ENCODE measurements at places on chromosomes 11 and 22. TPM values are rescaled to one million over a fixed set of nuclear protein-coding genes. Genes with fewer than 3 reads are reported as not detected.

DNA sequence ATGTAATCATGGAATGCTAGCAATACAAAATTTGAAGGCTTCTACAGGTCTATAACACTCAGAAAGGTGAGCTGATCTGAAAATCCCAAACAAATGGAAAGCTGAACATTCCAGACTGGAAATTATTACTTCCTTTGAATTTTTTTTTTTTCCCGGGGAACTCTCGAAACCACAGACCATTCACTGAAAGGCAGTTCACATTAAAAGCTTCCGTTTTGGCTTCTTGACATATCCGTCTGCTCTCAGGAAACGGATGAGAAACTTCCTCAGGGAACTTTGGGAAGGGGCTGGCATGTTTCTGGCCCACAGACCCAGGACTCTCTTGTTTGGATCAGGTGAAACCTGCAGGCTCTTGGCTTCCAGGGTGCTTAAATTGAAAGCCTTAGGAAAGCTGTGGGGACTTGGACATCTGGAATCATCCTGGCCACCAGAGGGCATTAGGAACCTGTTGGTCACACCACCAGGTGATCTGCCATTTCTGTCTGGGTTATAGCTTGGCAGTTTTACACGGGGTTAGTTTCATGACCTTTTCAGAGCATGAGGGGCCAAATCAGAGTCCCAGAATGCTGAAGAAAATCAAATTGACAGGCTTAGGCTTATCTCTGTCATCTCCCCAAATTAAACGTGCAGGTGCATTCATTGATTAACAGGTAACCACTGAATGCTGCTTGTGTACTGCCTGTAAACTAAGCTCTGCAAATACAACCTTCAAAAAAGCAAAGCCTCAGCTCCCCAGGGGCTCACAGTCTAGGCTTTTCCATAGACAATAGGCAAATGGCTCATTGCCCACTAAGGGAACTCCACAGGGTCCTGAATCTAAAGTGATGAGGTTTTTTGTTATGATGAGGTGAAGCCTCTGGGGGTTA, 22.7 kb upstream of the GRAMD1B start:
- peak; percentile 49 for DNase-seq

GRCh38 chr11:1834062-1834610, 654 bp upstream of the SYT8 start:
- DNase-seq = no peak

- no peak for DNase-seq
These were observed 135.2 kb upstream of the NCAM1 start for GRCh38 chr11:112826026-112826425.

DNA sequence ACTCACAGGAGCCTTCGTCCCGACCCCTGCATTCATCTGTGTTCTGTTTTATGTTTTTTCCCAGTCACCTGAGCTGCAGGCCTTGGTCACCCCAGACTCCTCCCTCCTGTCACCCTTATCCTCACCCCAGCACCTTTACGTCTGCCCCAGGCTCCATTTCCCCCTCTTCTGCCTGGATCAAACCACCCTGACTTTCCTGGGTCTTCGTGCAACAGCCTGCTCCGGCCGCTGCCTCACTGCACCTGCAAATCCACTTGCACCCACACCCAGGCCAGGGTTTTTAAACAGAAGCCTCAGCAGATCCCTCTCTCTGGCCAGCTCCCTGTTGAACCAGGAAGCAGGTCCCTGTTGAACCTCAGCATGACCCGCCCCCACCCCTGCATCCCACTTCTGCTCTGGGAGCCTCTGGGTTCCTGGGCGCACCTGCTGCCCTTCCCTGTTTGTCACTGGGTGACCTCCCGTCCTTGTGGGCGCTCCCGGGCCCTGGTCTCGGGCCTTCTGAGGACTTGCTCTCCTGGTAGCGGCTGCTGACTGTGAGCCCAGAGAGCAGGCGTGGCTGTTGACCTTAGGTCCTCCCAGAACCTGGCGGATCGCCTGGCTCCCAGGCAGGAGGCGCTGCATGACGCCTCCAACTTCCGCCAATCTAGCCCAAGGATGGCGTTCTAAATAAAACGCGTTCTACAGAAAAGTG, 12.8 kb downstream of the MAPK8IP2 start:
- no peak for DNase-seq

The PTGDR2 gene
- 1.6 TPM for polyA plus RNA-seq

DNA sequence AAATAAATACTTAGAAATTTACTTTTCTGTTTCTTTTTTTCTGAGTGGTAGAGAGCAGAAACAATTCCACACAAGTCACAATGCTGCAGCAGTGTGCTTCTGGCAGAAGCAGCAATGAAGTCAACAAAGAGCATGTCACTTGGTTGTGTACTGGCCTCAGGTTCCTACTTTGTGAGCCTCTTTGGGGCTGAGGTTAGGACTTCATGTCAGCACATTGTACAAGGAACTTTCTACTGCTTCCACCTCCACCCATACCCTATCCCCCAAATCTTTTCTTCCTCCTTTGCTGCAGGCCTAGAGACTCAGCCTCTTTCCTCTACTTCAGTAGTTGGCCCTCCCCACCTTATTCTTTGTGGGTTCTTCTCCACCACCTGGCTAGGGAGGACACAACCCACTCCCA, 252.7 kb upstream of the PITPNB start:
- no peak for DNase-seq

- peak; percentile 45 for DNase-seq
These were observed 847 bp downstream of the ME3 start for GRCh38 chr11:86671531-86672006.

The FOLH1 gene
- polyA plus RNA-seq = 2.4 TPM

The ZFTA gene
- polyA plus RNA-seq = 21.8 TPM

- DNase-seq = peak; percentile 64
These were observed 92.5 kb downstream of the CCDC83 start for GRCh38 chr11:85947431-85948272.

The PNPLA5 gene
- not detected for polyA plus RNA-seq

DNA sequence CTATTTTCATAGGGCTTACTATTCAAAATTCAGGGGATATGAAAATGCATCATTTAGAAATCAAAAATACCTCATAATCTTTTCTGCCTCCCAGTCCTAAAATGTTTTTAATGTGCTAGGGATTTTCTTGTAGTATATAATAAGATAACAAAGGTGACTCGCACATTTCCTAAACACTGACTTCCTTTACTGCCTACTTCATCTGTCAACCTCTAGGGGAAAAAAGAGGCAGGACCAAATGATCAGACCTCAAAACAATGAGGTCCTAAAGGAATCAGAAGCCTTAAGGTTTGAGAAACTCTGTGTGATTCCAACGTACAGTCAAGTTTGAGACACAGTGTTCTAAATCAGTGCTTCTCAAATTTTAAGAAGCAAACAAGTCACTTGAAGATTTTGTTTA, 56.1 kb upstream of the POU2AF2 start:
- DNase-seq = no peak

The MAPK8IP2 gene
- 0.37 TPM for polyA plus RNA-seq

The ZFPL1 gene
- 20.1 TPM for polyA plus RNA-seq

GRCh38 chr11:62958547-62959421, 26.0 kb downstream of the SLC22A6 start:
- peak; percentile 87 for DNase-seq

The BEST1 gene
- polyA plus RNA-seq = 3.6 TPM

GRCh38 chr22:27253108-27253902, 548.3 kb downstream of the MN1 start:
- peak; percentile 92 for DNase-seq

- DNase-seq = no peak
These were observed 185.4 kb upstream of the CNTN5 start for GRCh38 chr11:98835335-98835734.

The DMC1 gene
- polyA plus RNA-seq = 7.1 TPM

- no peak for DNase-seq
These were observed 26.0 kb downstream of the NEAT1 start for GRCh38 chr11:65448418-65449105.

- no peak for DNase-seq
These were observed 162.5 kb downstream of the ETS1 start for GRCh38 chr11:128424851-128425285.

DNA sequence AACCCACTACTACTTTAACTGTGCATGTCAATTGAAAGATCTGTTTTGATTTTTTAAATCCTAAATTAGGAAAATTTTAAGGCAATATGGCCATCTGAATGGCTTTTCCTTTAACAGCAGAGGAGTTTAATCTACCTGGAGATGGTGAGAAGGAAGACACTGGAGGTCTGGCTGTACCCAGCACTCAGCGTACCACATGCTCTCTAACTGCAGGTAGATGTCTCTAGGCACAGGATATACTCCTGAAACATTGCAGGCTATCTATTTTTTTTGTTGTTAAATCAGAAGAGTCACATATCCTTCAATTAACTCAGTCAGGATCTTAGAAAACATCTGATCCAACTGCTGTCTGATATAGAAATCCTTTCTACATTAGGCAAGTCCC, 17.3 kb upstream of the CASTOR1 start:
- DNase-seq = no peak

The USP35 gene
- polyA plus RNA-seq = 5.6 TPM

GRCh38 chr22:22825213-22825593, 62.4 kb upstream of the IGLL5 start:
- no peak for DNase-seq
